Activated naive CD4-positive, alpha-beta T cell treated with anti-CD3 and anti-CD28 coated beads, Interleukin-2, amount 50 U/mL, for 16 hours (primary cell): ENCODE measurements at places on chromosomes 3 and 15.

DNA sequence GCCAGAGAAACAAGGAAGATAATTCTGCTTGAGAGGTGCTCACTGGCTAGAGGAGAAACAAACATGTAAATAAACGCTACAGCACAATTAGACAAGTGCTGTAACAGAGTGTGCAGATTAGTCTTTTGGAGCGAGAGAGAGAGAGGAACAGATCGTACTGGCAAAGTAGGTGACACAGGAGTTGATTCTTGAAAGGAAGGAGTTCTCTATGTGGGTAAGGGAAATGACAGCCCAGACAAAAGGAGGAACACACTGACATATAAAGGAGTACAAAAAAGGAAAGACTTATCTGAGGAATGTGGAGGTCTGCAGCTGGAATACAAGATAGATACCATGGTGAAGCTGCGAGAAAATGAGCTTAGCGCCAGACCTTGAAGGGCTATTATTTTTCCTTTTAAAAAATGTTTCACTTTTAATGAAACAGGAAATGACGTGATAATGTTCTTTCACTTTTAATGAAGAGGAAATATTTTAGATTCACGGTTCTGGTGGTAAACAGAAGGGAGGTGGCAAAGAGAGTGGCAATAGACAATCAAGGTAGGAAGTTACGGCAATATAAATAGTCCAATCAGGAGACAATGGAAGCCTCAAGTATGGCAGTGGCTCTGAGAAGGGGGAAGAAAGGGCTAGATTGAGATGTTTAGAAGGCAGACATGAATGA, 202.9 kb downstream of the VPS13C start:
- no peak for DNase-seq

DNA sequence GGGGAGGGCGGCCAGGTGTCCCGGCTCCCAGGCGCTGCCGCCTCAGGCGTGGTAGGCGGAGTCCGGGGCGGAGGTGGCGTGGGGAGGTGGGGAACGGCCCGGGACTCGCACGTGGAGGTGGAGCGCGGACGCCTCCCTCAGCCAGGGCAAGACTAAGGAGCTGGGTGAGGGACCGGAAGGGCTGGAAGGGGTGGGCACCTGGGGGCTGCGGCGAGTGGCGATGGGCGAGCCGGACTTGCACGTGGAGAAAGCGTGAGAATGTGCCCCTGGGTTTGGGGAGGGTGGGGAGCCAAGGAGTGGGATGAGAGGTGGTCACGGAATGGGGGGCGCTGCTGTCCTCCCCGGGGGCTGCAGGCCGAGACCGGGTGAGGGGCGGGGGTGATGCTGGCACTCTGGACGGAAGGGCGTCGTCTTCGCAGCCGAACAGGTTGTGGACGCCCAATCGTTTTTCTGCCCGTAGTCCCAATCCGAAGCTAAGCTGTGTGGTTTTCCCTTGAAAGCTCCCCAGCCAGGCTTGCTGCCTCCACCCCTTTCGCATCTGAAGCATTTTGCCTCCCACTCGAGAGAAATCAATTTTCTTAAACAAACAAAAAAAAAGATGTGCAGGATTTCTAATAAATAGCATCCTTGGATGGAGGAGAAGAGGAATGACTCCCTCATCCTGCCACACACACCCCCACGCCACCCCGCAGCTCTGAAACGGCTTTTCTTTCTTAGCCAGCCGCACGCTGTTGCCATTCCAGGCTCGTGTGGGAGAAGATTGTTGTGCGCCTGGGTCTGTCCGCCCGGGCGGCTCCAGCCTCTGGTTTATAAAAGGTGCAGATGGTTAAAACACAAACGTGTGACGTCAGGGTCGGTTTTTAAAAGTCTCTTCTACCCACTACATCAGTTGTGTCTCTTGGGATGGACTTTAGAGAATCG, 62.5 kb upstream of the ANKRD28 start:
- DNase-seq: no peak

DNA sequence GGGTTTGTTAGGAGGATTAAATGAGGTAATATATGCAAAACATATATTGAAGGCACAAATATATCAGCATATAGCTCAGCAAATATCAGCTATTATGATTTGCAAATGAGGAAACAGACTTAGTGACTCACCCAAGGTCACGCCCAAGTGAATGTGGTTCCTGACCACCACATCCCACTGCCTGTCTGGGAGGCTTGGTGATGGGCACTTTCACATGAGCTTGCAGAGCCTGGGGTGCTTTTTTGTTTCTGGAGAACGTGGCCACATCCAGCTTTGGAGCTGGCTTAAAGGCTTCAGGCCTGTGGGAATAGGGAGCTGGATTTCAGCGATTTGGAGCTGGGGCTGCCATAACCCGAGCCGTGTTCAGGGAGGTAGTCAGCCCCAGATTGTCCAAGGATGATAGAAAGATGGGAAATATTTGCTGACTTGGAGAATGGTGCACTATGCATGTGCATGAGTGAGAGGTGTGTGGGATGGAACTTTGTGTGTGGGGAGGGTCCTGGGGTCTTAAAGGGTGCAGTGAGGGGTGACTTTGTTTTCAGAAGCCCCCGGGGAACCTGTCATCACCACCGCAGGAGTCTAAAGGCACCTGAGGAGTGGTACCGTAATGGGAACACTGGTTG, 12.0 kb upstream of the FGD5 start:
- no peak for DNase-seq

GRCh38 chr15:78440375-78441373, 2.7 kb downstream of the IREB2 start:
- no peak for DNase-seq

- DNase-seq: no peak
Measured at GRCh38 chr3:53834429-53835095, 11.7 kb downstream of the CHDH start.
